Fibroblast of skin of scalp (primary cell): ENCODE measurements at places on chromosomes 4 and X.
A peak's percentile ranks its signal among the peaks of the same experiment; 100 is the strongest.

DNA sequence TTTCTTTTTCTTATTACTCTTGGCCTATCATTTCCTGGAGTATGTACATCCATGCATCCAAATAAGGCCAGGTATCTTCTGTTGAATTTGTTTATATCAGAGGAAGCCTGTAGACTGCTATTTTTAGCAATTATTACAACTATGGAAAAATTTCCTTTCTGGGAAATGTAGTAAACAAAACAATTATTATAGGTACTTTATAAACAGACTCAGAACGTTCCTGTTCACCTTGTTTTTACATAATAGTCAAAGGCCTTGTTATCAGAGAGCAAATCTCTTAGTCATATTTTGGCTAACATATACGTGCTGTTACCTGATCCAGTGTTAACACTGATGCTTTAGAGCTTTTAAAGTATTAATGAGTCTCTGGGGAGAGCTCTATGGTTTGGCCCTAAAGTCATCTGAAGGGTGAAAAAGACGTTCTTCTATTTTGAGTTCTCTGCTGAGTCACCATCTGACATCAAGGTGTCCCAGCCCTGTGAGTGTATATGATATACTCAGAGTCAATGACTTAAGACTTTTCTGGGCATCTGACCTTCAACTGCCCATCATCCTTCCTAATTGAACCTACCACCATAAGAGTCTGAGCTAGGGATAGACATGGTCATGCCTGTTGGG, 7.3 kb downstream of the SPARCL1 start:
- DNase-seq, result no peak

- DNase-seq, result peak; percentile 37
Measured at GRCh38 chr4:157977086-157977485, 195.7 kb downstream of the GASK1B start.

DNA sequence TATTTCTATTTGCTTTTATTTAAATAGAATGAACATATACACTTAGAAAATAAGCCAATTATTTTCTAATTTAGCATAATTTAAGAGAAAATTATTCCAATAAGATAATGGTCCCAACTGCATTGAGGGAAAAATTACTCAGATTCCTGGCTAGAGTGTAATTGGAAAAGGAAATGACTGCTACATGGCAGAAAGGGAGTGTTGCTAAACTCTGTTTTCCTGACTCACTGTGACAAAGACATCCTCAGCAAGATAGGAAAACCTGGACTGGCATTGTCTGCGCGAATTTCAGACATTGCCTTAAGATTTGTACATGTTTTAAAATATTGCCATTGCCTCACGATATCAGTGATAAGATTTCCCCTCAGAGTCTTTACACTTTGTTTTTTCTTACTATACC, 8.2 kb downstream of the TNIP3 start:
- DNase-seq, result peak; percentile 86

GRCh38 chrX:86154553-86154952, 6.3 kb downstream of the DACH2 start:
- DNase-seq, result no peak

DNA sequence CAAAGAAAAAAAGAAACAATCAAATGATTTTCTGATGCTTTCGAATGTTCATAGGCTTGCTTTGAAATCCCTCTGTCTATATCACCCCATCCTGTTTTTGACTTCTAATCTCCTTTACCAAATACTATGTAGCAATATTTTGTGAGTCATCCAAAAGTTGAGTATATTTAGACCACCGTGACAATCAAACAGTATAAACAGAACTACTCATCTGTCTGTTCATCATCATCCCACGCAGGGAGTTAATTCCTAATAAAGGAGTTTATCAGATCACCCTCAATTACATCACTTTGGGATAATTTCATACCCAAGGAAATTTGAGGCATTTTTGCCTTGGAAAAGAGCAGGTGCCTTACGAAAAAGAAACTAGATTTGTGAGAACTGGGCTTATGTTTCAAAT, 212.9 kb downstream of the CBR4 start:
- peak; percentile 81 for DNase-seq

GRCh38 chr4:65450899-65451298, 219.4 kb downstream of the EPHA5 start:
- DNase-seq, result no peak

DNA sequence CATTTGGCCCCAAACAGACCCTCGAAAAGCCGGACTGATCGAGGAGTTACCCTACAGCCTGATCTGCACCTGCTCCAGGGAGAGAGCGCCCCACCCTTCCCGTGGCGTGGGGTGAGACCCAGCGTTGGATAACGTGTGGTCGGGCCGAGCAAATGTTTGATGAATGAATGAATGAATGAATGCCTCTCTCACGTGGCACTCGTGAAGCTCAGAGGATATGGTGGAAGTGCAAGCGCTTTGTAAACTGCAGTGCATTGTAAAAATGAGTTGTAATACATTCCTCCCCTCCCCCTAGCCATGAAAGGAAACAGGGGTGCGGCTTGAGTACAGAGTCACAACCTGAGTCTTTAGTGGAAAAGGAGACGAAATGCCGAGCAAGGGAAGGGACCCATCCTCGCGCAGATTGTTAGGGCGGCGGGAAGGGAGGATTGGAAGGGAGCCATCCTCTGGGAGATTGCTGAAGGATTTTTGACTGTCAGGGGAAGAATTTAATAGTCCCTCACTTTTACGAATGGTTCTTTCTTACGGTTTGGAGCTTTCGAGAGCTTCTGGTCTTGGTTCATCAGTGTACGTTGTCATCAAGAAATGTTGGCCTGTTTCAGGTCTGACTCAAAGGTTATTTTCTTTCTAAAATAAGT, 772 bp upstream of the FBXW7 start:
- peak; percentile 26 for DNase-seq

- no peak for DNase-seq
Measured at GRCh38 chr4:4574052-4574451, 32.2 kb upstream of the STX18 start.

GRCh38 chr4:79651456-79651855, 243.4 kb upstream of the GK2 start:
- DNase-seq, result peak; percentile 42

GRCh38 chr4:125021189-125021588, 293.6 kb upstream of the FAT4 start:
- no peak for DNase-seq

DNA sequence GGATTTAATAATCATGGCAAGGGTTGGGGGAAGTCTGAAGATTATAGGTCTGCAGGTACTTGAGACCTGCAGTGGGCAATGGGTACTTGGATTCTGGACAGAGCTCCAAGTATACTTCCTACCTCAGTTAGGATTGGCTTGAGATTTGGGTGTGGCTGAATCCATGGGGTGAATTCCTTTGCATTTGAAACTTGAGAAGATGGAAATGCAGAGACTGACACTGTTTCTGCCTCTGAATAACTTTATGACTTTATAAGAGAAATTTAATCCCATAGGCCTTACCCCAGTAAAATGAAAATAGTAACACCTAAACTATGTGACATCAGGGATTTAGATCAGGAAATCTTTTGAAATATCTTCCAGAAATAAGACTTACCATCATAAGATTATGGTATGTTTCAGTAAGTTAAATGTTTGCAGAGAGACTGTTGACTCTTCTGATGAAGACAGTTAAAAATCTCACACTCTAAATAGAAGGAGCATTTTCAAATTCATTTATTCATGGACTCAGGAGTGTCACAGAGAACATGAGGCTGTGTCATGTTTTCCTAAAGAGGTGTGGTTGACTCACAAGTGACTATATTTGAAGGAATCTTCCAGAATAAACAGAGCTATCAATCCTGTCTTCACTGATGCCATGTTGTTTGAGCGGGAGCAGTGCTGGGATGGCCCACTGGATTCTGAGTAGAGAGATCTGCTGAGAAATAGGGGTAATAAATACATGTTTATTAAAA, 513.5 kb upstream of the NR3C2 start:
- DNase-seq, result no peak

DNA sequence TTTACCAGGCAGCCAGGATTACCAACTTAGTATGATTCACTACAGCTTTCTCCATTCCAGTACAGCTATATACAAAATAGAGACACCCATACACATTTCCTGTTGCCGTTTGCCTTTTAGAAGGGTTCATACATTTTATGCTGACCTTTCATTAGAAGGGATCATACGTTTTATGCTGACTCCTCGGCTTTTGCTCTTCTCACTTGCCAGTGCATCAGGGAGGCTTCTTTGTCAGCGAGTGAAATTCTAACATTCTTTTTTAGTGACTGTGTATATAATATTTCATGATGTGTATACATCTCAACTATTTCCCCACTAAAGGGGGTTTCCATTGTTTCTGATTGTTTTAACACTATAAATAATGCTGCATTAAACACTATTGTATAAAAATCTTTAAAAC, 552.6 kb downstream of the TRIML1 start:
- peak; percentile 62 for DNase-seq

GRCh38 chr4:75710246-75710645, 14.1 kb upstream of the USO1 start:
- no peak for DNase-seq

- DNase-seq, result no peak
Measured at GRCh38 chr4:93841803-93842345, 13.3 kb downstream of the ATOH1 start.

DNA sequence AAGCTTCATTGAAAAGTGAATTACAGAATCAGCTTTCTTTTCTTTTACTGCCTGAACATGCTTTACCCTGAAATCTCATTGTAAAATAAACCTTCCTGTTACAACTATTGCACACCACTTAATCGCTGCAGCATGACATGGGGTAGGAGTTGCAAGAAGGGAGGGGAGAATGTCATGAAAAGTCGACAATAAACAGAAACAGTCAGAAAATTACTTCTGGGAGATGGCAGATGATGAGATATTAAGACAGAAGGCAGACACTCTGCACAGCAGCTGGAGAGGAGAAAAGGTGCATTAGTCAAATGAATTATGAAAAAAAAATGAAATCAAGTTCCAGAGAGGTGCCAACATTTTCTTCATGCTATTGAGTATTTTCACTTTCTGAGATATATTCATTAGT, 287.7 kb downstream of the PCDH7 start:
- no peak for DNase-seq

GRCh38 chr4:76017056-76017686, 6.1 kb downstream of the CXCL10 start:
- DNase-seq, result no peak

DNA sequence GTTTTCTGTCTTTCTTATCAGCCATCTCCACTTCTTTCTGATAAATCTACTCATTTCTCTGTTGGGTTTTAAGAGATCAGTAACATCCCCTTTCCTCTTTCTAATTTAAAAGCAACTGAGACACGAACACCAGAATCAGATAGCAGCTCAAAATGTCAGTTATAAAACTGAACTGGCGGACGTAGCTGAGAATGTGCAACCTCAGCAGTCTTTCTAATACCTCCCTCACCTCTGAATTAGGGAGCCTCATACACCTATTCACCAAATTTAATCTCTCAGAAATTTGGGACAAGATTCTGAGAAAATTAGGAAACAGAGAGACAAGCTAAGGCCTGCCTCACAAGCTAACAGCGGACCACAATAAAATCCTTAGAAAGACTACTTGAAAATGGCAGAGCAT, 52.0 kb upstream of the ACSL4 start:
- DNase-seq, result no peak

DNA sequence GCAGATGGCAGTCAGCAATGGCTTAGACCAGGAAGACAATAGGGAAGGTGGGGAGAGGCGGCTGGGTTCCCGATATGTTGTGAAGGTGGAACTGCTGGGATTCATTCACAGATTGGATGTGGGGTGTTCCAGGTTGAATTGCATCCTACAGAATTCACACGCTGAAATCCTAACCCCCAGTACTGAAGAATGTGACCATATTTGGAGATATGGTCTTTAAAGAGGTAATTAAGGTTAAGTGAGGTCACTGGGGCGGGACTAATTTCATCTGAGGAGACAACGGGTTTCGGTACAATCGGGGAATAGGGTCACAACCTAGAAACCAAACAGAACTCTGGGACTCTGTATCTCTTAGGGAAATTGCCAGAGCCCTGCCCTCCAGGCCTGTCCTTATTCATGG, 5.3 kb upstream of the CHRNA9 start:
- no peak for DNase-seq

- peak; percentile 29 for DNase-seq
Measured at GRCh38 chr4:145939856-145940255, 1.2 kb upstream of the ZNF827 start.

DNA sequence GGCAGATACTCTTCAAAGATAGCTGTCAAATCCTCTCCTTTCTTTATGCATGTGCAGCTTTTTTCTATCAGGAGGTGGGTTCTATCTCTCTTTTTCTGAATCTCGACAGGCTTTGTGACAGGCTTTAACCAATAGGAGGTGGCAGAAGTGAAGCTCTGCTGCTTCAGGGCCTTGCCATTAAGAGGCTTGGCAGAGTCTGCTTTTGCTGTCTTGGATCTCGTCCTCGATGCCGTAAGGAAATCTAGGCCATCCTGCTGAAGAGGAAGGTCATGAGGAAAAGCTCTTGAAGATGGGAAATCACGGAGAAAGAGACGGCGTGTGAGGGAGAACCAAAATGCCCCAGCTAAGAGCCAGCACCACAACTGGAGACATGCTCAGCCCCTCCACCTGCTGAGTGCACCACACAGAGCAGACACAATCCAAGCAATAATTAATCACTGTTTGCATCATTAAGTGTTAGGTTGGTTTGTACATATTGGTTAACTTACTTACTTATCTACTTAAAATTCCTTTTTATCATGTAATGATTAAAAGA, 92.2 kb downstream of the DDIT4L start:
- no peak for DNase-seq

DNA sequence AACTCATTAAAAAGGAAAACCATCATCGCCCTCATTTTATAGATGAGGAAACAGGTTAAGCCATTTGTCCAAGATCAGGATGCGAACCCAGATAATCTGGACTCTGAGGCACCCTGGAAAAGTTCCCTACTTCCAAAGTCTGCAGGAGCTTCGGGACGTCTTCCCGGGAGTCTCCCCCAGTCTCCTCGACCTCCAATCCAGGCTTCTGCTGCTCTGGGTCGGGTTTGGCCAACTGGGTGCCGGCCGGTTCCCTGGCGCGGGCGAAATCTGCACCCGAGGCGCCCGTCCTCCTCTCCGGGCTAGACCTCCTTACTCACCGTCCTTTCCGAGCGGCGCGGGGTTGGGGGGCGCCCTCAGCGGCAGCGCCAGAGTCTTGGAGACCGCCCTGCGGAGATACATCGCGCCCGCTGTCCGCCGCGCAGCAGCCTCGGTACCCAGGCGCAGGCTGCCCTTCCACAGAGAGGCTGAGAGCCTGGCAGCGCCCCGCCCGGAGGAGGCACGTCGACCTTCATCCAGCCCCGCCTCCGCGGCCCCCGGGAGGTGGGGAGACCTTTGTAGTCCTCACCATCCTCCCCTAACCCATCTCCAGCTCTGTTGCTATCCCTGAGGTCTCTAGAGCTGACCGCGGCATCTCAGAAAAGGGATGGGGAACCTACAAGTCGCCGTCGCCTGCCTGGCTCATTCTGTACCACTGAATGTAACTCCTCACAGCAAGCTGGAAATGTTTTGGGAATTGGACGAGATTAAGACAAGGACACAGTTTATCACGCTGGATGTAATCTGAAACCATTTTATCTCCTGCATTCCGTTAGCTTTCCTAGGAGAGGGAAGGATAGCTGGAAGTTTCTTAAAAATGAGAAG, at the start of gene MGARP:
Gene MGARP (minus strand): TSS at position 466 of the 861 bp plus-strand sequence. CDS start 67 bp downstream, at position 399.
- DNase-seq, result peak; percentile 41
